ENCODE measurements at places on chromosomes 4 and X.

DNA sequence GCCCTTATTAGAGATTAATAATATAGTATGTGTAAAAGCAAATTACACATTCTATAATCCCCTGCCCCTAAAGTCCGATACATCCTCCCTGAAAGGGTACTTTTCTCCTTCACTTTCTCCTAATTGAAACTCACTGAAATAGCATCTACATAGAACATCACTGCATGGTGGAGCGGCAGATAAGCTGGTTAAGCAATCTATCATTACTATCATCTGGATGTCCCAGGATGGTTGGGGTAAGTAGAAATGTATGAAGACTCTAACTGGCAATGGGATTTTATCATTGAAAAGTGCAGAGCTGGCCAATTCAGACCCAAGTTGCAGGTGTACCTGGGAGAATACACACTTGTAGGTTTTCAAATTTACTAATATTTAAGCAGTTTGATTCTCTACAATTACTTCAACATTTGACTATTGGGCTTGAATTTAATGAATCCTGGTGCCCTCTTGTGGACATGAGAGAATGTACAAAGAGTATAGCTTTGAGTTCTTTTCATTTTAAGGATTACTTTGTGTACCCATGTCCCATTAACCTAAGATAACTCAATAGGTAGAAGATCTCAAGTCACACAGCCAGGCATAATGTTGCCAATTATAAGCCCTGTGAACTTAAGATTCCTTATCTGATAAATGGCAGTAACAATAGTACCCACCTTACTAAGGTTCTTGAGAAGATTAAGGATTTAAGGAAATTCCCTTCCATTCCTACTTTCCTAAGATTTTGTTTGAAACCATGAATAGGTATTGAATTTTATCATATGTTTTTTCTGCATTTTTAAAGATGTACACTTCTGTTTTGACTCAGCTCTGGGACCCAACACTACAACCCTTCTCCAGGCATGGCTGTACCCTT, 69.8 kb downstream of the SHROOM3 start:
- no peak for DNase-seq

DNA sequence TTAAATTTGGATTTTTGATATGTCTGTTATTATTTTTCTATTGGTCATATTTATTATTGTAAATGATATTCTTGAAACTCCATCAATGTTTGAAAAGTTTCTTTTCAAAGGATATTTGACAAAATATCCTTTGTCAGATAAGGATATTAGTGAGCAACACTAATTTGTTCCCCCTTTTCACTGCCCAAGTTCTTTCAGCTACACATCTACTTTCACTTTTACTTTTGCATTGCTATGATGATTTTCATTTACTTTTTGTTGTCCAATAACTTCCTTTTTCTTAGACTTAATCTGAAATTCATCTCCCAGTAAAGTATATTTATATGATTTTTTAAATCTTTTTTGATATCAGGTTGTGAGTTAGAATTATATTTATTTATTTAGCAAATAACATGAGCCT, 542.3 kb upstream of the ADGRL3 start:
- no peak for DNase-seq

GRCh38 chr4:17786567-17786966, 5.1 kb upstream of the FAM184B start:
- DNase-seq = no peak

GRCh38 chr4:2763511-2763967, 7.4 kb upstream of the TNIP2 start:
- DNase-seq = no peak

DNA sequence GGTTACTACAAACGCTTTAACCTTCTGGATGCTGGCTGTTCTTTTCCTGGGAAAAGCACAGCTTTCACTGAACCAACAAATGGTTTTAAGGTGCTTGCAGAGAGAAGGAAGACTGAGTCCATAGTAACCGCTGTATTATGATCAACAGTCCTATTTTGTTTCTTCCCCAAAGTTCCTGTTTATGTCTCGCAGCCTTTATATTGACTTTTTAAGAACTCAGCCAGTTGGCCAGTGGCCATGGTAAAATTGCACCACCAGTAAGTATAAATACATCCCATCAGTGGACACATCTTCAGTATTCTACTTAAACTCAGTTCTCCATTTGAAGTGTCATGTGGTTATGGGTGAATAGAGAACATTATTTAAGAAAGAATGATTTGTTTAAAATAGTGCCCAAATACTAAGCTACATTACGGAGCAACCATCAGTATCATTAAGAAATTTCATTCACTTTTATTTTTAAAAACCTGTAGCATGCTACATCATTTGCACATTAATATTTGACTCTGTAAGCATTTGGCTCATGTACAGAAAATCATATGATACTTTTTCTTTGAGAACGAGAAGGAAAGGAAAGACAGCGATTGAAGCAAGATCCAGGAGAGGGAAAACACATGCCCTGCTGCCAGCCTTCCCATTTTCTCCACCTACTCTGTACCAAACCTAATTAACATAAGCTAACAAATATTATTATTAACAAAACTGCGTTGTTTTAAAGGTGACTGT, 287.0 kb downstream of the ARHGAP24 start:
- no peak for DNase-seq

DNA sequence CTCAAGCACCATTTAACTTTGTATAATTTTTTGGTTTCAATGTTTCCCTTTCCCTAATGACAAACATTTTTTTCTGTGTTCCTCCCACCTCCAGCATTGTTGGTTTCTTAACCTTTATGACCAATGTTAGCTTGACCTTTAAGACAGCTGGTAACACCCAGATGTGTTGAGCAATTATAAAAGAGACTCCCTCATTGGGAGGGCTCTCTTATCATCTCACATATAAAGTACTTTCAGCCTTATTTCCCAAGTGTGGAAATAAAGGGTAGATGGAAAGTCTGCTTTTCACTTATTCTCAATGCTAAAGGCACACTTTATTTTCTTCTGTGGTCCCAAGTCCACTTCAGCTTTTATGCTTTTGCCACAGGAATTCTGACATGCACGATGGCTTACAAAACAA, 1420.4 kb downstream of the RAPGEF2 start:
- no peak for DNase-seq

- no peak for DNase-seq
These were observed 77.7 kb downstream of the MAML3 start for GRCh38 chr4:140076307-140076706.

- DNase-seq = no peak
These were observed 1137.0 kb downstream of the PCDH18 start for GRCh38 chr4:136395212-136395722.

- DNase-seq = no peak
These were observed 66.5 kb downstream of the EFNB1 start for GRCh38 chrX:68895341-68895755.

- DNase-seq = no peak
These were observed 333.8 kb downstream of the C4orf33 start for GRCh38 chr4:129429581-129430320.

DNA sequence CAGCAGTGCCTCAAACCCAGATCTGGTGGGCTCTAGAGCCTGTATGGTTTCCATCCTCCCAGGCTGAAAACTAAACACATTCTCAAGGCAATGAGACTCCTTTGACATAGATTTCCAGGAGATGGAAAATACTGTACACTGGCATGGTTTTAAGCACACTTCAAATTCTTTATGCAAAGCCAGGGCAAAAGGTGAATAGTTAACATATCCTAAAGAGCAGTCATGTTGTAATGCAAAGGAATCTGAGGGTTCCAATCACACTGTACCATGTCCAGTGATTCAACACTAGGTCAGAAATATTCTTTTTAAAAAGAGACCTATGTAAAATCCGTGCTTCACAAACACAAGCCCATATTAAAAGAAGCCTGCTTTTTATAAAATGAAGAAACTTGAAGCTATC, 195.3 kb downstream of the QDPR start:
- DNase-seq = no peak

GRCh38 chr4:184810720-184811119, 15.0 kb downstream of the ACSL1 start:
- DNase-seq = no peak

GRCh38 chr4:39045827-39046221, 13.6 kb upstream of the TMEM156 start:
- no peak for DNase-seq

GRCh38 chrX:153703036-153703370, 15.3 kb downstream of the SLC6A8 start:
- DNase-seq = no peak

DNA sequence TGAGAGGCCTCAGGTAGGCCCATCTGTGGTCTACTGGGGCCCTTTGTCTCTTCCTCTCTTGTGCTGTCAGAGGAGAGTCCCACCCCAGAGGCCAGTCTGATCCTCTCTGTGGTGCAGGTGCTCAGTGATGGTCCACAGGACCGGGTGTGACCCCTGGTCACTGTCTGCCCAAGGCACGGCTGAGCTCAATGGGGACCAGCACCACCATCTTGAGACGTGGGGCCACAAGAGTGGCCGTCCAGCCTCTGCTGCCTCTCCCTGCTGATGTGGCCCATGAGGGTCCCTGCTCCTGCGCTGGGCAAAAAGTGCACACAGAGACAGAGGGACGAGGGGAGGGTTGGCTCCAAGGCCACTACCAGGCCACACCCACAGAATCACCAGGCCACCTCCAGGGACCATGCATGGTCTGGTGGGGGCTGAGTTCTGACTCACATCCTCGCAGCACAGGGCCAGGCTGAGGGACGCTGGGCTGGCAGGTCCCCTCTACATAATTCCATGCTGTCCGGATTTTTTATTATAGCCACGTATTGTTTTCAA, 88.3 kb downstream of the FAM53A start:
- no peak for DNase-seq

DNA sequence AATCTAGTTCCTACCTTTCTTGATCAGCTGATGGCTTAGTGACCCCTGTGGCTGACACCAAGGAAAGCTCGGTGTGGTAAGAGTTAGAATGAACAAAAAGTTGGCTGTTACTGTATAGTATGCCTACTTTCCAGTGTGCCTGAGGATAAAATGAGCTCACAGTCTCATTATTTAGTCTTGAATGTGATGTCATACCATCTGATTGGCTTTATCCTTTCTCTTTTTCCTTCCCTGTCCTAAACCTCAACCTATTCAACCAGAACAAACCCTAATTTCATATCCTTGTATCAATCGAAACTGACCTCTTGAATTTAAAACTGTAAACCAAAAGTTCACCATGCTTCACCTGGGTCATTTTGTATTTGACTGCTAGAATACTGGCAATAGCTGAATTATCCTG, 156.4 kb downstream of the PPARGC1A start:
- no peak for DNase-seq

DNA sequence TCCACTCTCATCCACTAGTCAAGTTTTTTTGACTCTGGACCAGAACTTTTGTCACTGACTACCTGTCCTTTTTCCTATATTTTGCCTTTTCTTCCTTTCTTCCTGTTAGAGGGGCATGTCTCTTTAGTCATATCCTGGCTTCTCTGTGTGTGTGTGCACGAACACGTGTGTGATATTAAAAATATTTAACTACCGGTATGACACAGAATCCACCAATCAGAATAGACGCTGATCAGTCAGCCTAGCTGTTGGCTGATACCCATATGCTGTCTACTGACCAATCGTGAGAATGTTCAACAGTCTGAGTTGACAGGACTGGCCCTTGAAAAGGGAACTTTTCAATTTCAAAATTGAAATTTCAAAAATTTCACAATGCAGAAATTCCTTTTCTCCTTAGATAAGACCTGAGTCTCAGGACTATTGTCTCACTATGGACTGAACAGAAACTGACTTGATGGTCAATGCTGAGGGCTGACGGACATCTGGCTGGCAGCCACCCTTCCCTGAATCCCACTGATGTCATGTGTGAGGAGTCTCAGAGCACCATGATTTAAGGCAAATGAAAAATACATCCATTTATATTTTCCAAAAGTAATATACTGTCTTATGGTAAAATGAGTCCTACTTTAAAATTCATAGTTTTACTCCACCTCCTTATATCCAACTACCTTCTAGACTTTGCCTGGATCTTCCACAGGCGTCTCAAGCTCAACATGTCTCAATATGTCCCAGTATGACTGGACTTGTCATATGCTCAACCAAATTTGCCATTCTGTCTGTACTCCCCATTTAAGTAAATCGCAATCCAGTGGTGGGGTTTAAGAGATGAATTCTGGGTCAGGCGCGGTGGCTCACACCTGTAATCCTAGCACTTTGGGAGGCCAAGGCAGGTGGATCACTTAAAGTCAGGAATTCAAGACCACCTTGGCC, 78.0 kb downstream of the CHRNA9 start:
- DNase-seq = no peak

GRCh38 chr4:94826206-94826605, 68.5 kb downstream of the BMPR1B start:
- DNase-seq = no peak

GRCh38 chrX:1521459-1521956, 15.5 kb downstream of the P2RY8 start:
- DNase-seq = no peak

GRCh38 chr4:169437299-169438047, 166.7 kb upstream of the SH3RF1 start:
- no peak for DNase-seq

- no peak for DNase-seq
These were observed 192.6 kb downstream of the PDGFC start for GRCh38 chr4:156779042-156779441.

DNA sequence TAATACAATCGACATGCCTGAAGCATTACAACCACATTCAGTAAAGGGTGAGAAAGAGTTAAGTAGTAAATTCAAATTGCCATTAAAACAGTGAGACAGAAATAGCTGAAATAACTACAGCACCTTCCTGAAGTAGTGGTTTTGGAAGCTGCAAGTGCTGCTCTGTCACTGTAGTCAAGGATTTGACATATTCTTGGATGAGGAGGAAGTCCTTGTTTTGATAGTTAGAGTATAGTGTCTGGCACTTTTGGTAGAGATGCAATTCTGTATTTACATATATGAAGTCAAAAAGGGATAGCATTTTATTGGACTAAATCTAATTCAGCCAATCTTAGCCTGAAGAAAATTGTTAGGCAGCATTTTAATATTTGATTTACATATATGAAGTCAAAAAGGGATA, 1559.6 kb downstream of the TECRL start:
- DNase-seq = no peak

DNA sequence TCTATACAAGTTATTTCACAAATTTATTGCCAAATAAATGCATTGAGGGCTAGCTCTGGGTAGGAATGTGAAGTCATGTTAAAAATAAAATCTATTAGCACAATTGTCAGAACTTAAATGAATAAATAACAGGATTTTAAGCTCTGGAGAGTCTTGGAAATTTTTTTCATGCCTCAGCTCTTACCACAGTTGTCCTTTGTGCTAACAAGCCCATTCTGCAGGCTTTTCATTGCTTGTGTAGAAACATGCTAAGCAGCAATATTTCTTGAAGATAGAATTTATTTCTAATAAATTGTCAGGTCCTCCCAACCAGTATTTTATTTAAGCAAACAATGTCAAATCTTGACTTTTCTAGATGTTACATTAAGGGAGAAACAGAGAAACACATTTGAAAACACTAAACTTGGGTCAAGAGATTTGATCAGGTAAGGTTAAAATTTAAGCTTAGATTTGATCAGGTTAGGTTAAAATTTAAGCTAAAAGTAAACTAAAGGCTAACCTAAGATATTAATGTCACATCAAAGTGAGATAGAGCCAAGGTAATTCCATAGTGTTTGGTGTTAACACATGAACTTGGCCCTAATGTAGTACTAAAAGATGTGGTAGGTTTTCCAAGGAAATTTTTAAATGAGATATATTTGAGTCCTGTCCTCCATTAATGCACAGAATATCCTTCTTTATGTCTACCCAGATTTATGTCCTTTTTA, 179.1 kb upstream of the IL1RAPL1 start:
- DNase-seq = no peak
